HepG2 (cell line): ENCODE measurements at places on chromosomes 13 and 19. TPM values are rescaled to one million over a fixed set of nuclear protein-coding genes. Genes with fewer than 3 reads are reported as not detected.

DNA sequence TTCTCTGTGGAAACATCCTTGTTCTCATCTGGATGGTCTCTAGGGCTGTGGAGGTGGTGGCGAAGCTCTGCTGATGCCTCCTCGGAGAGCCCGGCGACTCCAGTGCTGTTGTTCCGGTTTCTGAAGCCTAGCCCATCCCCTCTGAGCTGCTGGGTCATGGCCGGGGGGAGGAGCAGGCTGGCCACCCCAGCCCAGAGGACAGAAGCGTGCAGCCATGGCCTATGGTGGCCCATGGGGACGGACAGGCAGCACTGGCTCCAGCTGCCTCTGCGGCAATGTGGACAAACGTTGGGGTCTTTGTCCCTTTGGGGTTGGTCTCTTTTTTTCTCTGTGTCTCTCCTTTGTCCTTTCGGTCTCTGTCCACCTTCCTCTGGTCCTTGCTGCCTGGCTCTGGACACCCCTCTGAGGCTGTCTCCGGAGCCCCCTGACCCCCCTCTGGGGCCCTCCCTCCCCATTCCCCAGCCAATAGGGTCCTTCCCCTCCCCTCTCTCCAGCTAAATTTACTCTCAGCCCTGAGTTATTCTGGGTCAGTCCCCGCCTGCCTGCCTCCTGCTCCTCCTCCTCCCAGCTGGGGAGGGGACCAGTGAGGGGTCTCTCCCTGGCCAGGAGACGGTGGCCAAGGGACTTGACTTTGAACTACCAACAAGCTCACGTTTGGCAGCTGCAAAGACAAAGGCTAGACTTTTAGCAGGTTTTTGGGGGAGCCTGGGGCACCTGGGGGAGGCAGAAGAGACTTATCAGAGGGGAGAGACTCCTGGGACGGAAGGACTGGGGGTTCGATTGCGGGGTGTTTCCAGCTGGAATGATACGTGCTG is at the start of gene HRC:
Gene HRC (minus strand): TSS at position 392 of the 815 bp plus-strand sequence. CDS start 159 bp downstream, at position 233.
- DNase-seq, result peak; percentile 47

DNA sequence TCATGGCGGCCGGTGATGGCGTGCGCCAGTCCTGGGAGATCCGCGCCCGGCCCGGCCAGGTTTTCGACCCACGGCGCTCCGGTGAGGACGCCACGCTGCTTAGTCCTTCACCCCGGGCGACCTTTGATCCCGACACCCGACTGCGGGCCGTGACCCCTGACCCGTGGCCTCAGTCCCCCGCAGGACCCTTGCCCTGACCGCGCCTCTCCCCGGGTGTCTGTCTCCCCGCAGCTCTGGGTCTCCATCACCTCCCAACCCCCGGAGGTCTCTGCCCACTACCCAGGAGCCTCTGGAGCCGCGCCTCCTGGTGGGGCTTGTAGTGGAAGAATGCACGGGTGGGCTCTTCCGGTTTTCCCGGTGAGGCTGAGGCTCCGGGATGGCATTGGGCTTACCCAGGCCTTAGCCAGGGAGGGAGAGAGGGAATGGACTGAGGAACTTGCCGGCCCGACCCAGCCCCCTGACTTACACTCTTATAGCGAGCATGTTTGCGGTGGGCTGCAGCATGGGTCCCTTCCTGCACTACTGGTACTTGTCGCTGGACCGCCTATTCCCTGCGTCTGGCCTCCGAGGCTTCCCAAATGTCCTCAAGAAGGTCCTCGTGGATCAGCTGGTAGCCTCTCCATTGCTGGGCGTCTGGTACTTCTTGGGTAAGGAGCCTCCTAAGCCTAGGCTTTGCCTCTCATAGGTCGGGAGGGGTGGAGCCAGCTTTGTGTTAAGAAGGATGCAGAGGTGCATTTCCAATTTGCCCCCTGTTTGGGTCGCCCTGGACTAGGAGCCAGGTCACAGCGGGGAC is 566 bp downstream of the MPV17L2 start:
- no peak for DNase-seq

SCEL gene
- total RNA-seq, result not detected in 2 replicates

- DNase-seq, result no peak
These were observed 320.6 kb downstream of the GPC5 start for GRCh38 chr13:91719033-91719432.
